GF-D8 (cell line): ENCODE measurements at places on chromosomes 7 and 10.

DNA sequence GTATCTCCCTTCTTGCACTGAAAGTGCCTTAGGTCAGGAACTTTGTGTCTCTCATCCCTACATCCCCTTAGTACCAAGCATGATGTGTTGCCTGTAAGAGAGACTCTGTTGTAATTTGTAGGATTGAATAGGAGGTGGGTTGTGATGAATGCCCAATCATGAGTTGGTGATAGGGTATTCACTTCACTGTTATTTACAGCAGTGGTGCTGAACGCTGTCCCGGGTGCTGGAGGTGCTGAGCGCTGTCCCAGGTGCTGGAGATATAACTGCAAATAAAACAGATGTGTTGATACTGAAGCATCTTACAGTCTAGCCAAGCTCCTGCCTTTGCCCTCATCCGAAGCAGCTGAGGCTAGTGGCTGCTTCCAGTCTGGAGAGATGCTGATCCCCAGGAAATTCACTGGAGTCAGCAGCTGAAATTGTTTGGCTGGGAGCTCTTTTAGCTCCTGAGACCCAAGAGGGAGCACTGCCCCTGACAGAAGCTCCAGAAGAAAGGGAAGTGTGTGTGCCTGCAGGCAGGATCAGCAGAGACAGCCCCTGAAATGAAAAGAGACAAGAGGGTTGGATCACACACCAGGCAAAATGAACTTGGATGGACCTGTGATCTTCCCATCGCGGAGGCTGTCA lies 183.4 kb downstream of the SORCS3 start:
- no peak for DNase-seq

DNA sequence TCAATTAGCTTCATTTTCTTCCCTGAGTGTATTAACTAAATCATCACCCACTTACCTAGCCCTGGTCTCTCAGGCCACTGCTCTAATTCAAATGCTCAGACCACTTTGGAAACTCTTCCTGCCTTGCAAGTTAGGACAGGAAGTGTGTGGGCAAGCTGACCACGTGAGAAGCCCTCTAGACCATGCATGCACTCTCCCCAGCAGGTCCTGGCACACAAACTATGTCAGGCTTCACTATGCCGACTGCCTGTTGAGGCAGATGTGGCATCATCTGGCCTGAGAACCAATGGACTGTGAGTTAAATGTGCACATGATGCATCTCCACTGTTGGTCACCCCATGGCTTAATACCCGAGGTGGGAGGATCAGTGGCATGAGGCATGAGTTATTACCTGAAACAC lies 439.6 kb downstream of the GRID1 start:
- DNase-seq, result no peak

DNA sequence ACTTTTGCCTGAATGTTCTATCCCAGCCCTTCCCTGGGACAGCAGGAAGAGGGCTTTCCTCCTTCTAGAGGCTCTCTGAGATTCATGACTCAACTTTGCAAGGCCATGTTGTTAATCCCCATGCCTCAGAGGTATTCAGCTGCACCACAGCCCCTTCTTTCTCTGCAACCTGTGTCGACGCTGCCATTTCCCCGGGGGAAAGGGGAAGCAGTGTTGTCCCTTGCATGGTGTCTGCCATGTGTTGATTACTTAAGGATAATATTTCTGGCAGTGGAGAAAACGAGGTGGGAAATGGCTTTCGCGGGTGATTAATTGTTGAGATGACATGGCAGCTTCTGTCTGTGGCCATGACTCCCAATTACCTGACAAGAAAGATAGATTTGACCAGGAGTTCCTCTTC lies 133.1 kb downstream of the SORCS3 start:
- DNase-seq, result no peak

GRCh38 chr7:115749924-115750323 lies 280.6 kb downstream of the TFEC start:
- DNase-seq, result no peak

- no peak for DNase-seq
Observed at GRCh38 chr7:24233386-24233785, 50.6 kb upstream of the NPY start.

GRCh38 chr10:78976825-78977755 lies 91.7 kb upstream of the ZMIZ1 start:
- DNase-seq, result no peak

DNA sequence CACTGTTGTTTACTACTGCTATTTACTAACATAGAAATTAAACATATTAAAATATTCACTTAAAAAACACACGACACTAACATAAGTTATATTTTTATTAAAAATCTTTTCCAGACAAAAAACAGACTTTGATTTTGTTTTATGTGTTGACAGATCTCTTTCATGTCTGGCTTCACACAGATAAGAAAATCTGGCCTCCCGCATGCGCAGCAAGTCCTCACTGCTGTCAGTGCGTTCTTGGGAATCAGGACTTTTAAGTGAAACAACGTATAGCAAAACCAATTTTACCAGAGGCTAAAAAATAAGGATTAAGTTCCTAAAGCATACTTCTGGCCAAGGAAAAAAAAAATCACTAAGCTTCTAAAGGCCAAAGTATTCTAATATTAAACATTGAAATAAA lies 1.2 kb upstream of the IDI1 start:
- no peak for DNase-seq

- DNase-seq, result no peak
Observed at GRCh38 chr10:48511066-48511874, 93.6 kb downstream of the ARHGAP22 start.

DNA sequence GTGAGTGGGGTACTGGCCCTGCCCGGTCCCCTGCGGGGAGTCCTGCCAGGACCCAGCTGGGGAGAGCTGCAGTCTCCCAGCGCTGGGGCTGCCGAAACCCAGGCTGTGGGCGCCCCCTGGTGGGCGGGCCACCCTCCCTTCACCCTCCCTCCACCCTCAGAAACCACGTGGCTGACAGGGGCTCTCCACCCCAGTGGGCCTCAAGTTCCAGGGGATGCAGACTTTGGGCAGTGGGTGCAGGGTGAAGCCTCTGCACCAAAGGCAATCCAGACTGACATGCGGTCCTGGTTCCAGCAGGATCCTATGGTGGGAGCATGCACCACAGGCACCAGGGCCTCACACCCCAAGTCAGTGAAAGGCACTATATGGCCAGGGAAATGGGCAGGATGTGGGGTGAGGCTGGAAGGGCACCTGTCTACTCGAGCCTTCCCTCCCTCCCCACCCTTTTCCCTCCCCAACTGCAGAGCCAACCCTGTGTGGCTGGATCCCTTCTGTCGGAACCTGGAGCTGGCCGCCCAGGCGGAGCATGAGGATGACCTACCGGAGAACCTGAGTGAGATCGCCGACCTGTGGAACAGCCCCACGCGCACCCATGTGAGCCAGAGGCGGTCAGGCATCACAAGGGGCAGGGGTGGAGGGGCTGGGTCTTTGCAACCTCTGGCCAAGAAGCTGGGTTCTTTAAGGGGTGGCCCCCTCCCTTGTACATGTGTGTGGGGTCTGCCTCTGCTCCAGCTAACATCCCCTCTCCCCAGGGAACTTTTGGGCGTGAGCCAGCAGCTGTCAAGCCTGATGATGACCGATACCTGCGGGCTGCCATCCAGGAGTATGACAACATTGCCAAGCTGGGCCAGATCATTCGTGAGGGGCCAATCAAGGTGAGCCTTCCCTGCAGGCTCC lies 38.8 kb downstream of the PSAP start:
- peak; percentile 27 for DNase-seq

DNA sequence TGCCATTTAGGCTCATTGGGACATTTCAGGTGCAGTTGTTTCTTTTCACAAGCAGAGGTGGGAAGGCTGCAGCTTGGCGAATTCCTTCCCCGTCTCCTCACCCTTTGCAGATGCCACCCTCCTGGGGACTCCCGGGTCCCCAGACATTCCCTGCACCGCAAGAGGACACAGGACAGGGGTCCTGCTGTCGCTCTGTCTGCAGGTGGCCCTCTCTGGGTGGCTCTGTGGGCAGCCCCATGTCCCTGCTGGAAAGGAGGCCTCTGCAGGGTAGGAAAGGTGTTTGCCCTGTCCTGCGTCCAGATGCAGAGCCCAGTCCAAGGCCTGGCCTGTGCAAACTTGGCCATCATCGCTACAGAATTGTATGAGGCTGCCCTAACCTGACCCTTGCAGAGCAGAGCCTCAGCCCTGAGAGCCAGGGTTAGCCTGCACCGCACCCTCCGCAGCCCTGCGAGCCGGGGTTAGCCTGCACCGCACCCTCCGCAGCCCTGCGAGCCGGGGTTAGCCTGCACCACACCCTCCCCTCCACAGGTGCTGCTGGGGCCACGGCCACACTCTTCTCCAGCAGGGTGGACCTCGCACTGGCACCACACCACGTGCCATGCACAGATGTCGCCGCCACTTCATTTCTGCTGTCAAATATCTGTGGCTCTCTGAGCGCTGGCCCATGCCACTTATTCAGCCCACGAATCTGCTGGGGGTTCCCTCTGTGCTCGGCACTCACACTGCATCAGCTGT lies 61.0 kb downstream of the CFAP46 start:
- DNase-seq, result no peak

- DNase-seq, result no peak
Observed at GRCh38 chr7:95517870-95518269, 32.1 kb downstream of the ASB4 start.

DNA sequence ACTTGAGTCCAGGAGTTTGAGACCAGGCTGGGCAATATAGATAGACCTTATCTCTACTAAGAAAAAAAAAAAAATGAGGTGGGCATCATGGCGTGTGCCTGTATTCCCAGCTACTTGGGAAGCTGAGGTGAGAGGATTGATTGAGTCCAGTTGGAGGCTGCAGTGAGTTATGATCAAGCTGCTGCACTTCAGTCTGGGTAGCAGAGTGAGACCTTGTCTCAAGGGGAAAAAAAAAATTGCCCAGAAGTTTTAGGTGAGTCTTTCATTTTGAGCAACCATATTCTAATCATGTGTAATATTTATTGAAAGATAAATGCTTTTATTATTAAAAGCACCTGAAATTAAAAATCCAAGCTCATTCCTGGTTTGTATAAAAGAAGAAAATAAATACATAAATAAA lies 13.1 kb downstream of the INPP5F start:
- DNase-seq, result no peak

DNA sequence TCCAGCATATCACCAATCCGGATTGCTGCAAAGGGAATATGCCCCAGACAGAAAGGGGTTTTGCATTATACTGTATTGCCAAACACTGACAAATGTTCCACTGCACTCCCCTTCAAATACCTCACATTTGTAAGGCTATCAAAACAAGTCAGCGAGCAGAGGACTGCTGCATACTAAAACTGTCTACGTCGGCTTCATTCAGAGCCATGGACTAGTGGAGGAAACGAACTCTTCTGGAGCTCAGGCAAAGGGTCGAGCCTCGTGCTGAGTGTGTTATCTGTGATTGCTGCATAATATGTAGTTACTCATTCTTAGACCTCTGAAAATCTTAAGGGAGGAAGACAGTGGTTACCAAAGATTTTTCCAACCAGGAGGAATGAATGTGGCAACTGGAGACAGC lies 200.2 kb downstream of the DYNC1I1 start:
- no peak for DNase-seq

- DNase-seq, result no peak
Observed at GRCh38 chr7:115679976-115680375, 350.6 kb downstream of the TFEC start.

- no peak for DNase-seq
Observed at GRCh38 chr7:157973971-157974677, 613.5 kb downstream of the PTPRN2 start.

DNA sequence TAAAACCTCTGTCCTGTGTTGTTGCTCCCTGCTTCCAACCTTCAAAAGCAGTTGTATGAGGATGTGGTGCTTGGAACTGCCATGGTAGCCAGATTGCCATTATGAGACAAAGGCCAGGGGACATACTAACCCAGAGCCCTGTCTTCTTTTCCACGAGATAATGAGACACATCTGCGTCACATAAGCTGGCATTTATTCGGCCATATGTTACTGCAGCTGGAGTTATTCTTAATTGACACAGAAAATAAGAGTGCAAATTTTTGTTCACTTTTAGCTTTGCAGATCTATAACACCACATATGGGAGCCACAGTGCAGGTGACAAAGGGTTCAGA lies 15.5 kb upstream of the PDLIM1 start:
- DNase-seq, result no peak

- no peak for DNase-seq
Observed at GRCh38 chr7:28961972-28962371, 3.8 kb upstream of the TRIL start.

DNA sequence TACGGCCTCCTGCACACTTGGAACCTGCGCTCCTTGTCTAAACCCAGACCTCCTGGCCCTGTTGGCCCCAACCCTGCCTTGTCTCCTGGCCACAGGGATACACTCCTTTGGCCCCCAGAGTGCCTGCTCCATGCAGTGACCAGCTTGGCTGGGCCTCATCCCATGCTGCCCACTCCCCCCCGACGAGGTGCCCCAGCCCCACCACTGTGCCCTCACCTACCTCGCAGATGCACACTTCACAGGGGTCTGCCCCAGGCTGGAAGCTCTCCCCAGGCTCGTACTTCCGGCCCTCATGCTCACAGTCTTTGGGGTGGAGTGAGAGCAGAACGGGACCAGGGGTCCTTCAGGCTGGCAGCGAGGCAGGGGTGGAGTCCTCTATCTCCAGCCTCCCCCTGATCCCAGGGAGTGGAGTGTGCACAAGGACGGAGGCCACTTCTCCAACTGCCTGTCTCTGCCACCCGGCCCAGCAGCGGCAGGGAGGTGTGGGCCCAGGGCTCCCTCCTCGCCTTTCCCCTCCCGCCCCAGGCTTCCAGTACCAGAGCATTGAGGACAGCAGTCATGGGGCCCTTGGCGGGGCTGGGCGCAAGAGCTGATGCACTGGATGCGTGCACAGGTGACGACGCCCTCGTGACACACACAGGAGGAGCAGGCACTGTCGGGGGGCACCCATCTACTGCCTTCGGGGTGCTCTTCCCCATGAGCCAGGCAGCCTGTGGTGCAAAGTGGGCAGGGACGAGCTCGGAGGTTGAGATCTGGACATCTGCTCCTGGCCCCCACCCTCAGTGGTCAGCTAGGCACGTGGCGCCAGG lies 22.1 kb downstream of the ATP6V1F start:
- DNase-seq, result no peak

DNA sequence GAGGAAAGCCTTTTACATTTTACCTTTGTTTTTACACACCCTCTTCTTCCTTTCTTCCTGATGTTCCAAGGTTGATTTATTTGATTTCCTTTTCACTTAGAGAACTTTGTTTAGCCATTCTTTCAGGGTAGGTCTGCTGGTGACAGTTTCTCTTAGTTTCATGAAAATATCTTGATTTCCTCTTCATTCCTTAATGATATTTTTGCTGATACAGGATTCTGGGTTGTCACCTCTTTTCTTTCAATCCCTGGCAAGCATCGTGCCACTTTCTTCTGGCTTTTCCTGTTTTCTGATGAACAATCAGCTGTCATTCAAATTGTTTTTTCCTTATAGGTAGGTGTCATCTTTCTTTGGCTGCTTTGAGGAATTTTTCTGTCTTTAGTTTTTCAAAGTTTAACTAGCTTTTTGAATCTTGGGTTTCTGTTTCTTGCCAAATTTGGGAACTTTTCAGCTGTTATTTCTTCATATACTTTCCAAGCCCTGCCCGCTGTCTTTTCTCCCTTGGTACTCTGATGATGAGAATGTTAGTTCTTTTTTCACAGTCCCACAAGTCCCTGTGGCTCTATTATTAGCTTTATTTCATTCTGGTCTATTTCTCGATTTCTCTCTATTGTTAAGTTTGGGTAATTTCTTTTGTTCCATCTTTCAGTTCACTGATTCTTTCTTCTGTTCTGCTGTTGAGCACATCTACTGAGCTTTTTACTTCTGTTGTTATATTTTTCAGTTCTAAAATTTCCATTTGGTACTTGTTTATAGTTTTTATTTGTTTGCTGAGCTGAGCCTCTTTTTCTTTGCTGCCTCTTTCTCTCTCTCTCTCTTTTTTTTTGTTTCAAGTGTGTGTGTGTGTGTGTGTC lies 102.6 kb downstream of the CCNY start:
- DNase-seq, result no peak
